ENCODE measurements at places on chromosomes 6 and 20.

DNA sequence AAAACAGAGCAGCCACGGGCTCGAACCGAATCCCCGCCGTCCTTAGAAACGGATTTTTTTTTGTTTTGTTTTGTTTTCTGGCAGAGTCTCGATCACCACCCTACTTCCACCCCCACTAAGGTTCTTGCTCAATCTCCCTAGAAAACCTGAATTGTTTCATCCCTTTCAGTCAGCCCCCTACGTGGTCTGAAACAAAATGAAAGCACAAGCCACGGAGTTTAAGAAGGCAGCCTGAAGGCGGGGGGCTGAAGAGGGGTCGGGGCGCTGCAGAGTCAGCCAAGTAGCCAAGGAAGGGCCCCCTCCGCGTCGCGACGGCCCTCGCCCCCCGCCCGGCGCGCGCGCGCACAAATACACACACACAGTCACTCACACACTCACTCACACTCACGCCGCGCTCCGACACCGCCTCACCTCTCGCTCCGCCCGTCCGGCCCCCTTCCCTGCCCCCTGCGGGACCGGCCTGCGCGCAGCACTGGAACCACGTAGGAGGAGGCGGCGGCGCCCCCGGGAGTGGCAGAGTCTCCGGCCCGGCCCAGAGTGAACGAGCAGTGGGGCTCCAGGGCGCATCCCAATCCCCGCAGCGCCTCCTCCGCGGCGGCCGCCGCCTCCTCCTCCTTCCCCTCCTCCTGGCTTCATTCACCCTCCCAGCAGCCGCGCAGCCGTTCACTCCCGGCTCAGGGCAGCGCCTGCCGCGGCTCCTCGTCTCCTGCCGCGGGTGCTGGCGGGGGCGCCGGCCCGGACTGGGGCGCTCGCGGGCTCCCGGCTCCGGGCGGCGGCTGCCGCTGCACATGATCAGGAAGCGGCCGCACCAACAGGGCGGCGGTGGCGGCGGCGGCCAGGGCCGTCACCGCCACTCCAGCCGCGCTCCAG, 1.4 kb downstream of the ATXN1 start:
- DNase-seq: peak; percentile 90

DNA sequence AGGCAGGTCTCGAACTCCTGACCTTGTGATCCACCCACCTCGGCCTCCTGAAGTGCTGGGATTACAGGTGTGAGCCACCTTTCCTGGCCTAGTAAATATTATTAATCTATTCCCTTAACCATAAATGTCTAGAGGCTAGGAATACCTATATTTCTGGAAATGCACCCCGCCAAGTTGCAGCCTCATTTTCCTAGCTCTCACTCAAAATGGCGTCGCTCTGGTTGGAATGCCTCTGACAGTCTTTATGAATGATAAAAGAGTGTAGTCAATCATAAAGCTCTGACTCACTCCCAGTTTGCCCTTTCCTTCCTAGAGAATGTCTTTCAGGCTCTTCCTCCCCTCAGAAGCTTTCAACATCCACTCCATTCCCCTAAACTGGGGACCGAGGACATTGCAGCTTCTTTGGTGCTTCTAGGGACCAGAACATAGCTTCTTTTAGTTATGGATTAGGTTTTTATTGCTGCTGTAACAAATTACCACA, 14.1 kb upstream of the TRIM26 start:
- no peak for DNase-seq

GRCh38 chr6:117518870-117519269, 36.4 kb downstream of the DCBLD1 start:
- no peak for DNase-seq

- DNase-seq: no peak
Observed at GRCh38 chr6:34031625-34032383, 114.1 kb downstream of the GRM4 start.

DNA sequence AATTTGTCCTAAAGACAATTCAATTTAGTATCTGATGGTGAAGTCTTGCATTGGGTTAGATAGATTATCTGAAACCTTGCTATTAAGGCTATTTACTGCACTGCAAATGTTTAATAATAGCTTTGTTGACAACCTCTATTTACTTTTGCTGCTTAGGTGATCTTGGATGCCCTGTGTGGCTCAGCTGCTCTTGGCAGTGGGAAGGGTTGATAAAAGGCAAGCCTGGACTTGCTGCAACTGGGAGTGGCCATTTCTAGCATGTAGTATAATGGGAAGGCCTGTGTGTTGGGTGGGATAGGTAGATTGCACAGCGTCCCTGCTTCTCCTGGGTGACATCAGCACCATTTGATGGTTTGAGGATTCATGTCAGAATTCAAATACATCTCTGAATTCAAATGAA, 49.1 kb downstream of the ARMC2 start:
- DNase-seq: no peak

DNA sequence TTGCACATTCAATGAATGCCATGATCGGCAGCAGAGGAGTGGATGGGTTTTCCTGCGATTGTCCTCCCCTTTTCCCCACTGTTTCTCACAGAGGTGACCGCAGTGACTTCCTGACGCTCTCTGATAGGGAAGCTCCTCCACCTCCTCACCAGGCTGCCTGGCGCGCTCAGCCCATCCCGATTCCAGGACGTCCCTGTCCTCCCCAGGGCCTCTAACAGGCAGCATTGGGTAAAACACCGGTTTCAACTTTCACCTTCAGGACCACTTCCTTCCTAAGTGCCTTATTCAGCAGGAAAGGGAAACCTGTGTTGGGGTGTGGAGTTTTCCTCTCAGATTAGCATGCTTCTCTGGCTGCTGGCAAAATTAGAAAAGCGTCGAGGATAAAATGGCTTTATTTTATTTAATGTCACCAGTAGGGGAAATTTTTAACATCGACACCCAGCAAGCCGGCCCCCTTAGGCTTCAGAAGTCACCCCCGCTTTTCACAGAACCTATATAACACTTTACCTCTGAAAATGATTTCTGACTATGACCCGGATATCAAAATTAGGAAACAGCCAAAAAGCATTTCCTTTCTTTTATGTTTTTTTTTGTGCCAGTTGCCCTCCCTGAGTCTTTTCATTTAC, 570.4 kb upstream of the GJE1 start:
- DNase-seq: peak; percentile 40

DNA sequence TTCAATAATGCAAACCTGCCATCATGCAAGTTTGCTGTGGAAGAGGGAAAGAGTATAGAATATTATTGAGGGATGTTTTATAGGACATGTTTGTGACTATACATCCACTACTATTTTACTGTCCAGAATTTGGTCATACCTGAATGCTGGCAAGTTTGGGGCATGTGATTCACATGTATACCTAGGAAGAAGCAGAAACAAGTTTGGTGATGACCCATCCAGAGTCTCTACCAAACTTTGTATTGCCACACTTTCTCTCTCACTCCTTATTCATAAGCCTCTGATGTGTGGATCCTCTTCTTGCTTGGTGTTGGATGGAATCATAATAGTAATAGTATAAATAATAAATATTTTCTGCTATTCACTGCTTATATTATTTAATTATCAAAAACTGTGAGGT, 108.5 kb upstream of the FLRT3 start:
- DNase-seq: no peak

- no peak for DNase-seq
Observed at GRCh38 chr20:10953437-10953836, 279.6 kb upstream of the JAG1 start.

GRCh38 chr6:148760568-148761526, 14.0 kb downstream of the UST start:
- peak; percentile 91 for DNase-seq

GRCh38 chr6:49730251-49730650, 13.9 kb downstream of the CRISP3 start:
- DNase-seq: no peak

- DNase-seq: no peak
Observed at GRCh38 chr20:60009826-60010616, 51.8 kb downstream of the CDH26 start.

GRCh38 chr6:36039112-36039511, 11.5 kb downstream of the MAPK14 start:
- DNase-seq: no peak

DNA sequence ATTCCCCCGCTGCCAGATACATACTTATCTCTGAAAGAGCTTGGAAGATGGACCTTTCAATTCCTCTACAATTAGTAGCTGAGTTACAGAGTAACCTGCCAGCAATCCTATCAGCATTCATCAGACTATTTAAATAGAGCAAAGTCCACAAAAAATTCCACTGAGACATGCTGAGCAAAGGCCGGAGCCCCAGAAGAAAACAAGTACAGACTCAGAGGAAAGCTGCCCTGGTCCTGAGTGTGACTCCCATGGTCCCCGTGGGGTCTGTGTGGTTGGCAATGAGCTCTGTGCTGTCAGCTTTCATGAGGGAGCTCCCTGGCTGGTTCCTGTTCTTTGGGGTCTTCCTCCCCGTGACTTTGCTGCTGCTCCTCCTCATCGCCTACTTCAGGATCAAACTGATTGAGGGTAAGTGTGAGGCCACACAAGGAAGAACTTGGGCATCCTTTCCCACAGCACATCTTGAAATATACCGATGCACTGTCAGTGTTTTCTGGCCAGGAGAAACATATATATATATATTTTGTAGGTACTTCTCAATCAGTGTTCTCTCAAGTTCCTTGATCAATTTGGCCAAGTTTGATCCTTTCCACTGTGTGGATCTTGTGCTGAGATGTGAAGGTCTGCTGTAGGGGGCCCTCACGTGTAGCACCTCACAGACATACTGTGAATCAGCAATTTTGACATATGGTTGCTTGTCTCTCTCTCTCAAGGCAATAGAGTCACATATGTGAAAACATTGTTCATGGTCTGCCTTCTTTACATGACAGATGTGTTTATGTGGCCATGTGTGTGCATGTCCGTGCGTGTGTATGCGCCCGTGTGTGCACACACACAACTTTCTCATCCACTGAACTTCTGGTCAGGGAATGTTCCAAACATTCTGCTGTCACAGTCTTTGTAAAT, at the start of gene SMLR1:
Gene SMLR1 (plus strand): TSS at position 160 of the 903 bp plus-strand sequence. CDS start 8 bp downstream, at position 168.
- DNase-seq: no peak

- DNase-seq: peak; percentile 28
Observed at GRCh38 chr6:156021746-156022396, 566.2 kb upstream of the NOX3 start.

GRCh38 chr6:7894262-7895124, 16.1 kb downstream of the TXNDC5 start:
- DNase-seq: no peak

DNA sequence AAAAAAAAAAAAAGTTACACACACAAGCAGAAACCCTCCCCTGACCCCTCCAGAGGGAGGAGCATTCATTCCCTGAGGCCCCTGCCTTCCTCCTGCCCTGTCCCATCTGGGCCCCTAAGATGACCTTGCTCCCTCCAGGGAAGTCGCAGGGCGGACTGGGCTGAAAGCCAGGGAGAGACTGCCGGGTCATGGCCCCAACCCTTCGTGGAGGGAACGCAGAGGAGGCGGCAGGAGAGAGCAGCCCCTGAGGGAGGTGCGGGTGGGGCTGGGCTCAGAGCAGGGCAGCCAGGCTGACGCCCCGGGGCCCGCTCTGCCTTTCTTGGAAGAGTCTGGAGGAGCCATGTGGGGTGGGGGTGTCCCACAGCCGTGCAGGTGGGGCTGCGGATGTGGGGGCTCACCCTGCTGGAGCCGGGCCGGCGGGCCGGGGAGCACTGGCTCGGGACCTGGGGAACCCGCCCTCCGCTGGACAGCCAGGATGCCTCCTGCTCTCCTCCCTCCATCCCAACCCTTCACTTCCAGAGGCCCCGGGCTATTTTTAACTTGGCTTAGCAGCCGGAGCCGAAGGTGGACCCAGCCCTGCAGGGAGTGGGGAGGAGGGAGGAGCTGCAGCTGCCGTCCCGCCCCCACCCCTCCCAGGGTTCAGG, 15.0 kb upstream of the ABHD16B start:
- no peak for DNase-seq

DNA sequence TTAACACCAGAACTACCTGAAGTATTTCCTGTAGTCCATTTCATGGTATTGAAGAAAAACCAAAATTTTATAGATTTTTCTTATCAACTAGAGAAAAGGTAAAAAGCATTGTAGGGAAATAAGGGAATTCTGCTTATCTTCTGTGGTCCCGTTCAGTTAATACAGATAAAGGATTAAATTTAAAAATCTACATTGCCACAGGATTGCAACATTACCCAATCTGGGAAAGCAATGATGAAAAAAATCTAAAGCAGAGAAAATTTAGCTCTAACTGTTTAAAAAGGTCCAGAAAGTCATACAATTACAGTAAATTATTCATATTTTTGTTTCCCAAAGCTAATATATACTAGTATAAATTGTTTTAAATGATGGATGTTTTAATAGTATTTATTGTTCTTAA, 18.0 kb downstream of the POLH start:
- no peak for DNase-seq

GRCh38 chr6:128882991-128883611, at the start of gene LAMA2:
TSS of gene LAMA2 (plus strand) at chr6:128883138. CDS start at chr6:128883246, 108 bp downstream.
- DNase-seq: peak; percentile 65
